CD8-positive, alpha-beta memory T cell (primary cell): ENCODE measurements at places on chromosomes 6 and 20. TPM values are rescaled to one million over a fixed set of nuclear protein-coding genes. Genes with fewer than 3 reads are reported as not detected.

DNA sequence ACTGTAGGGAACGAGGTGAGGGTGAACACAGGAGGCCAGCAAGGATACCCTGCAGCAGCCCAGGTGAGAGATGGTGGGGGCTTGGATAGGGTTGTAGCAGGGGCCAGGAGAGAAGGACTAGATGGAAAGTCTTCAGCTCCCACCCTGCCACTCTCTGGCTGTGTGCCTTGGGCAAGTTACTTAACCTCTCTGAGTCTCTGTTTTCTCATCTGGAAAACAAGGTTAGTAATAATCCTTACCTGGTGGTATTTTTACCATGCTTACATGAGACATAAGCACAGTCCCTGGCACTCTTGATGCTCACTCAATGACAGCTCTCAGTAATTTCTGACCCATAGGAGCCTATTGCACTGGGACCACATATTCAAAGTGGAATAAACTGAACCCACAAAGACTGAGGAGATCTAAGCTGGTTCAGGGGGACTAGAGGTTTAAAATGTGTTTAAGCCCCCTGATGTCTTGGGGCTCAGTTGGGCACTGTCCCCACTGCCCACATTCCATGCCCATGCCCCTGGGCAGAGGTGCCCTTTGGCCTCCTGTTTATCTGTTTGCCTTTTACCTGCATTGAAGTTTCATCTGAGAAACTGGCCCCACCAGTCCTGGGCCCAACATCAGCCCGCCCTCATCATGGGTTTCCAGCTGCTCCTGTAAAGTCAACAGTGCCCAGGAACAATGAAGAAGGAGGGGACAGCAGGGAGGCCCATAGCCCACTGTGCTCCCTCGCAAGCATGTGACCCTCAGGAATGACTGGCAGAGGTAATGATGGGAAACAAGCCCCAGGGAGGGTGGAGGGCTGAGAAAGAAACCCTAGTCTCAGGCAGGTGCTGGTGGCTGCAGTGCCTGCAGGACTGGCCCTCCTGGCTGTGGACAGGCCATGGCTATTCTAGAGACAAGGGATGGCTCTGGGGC, 104.0 kb downstream of the VEGFA start:
- DNase-seq, result no peak

GRCh38 chr6:225121-225721, 67.1 kb upstream of the DUSP22 start:
- DNase-seq, result peak; percentile 70

GRCh38 chr20:36311854-36312723, 6.0 kb downstream of the DLGAP4 start:
- no peak for DNase-seq

ANKRD66 gene
- not detected for total RNA-seq

ADTRP gene
- total RNA-seq, result 3.9 TPM

- DNase-seq, result peak; percentile 89
Observed at GRCh38 chr6:118651282-118652050, at the start of gene CEP85L. Gene CEP85L (minus strand): TSS chr6:118651591. CDS start chr6:118651269, 322 bp downstream.

- DNase-seq, result no peak
Observed at GRCh38 chr6:21305893-21306332, 287.6 kb upstream of the SOX4 start.

- no peak for DNase-seq
Observed at GRCh38 chr6:135811644-135812526, 39.6 kb upstream of the PDE7B start.
